ENCODE measurements at places on chromosomes 1 and 21.

- DNase-seq = no peak
Observed at GRCh38 chr1:7507285-7508019, 263.6 kb upstream of the VAMP3 start.

DNA sequence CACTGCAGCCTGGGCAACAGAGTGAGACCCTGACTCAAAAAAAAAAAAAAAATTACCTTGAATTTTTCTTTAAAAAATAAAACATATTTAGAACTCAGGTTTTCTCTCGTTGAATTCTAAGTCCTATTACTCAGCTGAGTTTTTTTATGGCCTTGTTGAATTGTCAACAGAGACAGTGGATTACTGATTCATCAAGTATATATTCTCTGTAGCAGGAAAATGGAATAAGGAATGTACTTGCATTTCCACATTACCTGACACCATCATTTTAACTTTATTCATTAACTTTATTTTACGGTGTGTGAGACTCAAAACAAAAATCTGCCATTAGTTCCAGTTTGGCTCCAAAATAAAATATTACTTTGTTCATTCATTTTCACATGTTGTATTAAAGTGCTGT is 53.8 kb upstream of the APP start:
- DNase-seq = no peak

DNA sequence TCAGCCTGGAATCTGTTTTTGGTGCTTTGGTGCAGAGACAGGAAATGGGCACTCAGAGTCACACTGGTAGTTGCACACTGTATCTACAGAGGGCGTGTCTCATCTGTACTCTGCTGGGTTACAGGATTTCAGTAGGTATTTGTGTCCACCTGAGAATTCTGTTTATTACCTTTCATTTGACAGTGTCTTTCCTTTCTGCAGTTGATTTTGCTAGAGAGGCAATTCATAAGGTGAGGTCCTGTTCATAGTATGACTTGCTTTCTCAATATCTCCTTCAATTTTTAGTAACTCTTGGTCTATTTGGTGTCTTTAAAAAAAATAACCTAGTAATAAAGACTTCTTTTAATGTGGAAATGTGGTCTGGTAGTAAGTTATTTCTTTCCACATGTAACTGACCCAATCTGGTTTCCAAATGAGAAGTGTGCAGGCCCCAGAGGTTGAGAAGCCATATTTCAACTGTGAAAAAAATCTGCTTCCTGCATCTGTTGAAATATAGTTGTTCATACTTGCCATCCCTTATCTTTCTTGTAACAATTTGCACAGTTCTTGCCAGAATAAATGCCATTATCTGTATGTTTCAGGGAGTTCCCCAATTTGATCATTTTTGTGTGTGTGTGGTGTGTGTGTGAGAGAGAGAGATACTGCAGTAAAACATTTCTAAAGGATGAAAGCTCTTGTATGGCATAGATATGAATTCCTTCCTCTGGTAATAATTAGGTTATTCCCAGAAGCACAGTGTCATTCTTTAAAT is 78.4 kb upstream of the DNAJC6 start:
- peak; percentile 32 for DNase-seq

DNA sequence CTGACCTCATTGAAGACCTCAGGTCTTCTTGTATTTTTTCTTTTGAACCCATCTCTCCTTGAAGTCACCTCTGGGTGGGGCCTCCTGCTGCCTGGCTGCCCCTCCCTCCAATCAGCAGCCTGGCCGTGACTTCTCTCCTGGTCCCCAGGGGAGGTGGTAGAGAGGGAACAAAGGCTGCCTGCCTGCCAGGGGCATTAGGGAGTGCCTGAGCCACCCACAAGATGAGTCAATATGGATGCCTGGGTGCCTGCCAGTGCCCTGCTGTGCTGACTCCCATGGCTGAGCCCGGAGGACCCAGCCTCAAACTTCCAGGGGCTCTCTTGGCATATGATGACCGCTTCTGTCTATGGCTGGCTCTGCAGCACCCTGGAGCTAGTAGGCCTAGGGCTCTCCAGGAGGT is 5.3 kb upstream of the CDCP2 start:
- DNase-seq = no peak

- no peak for DNase-seq
Observed at GRCh38 chr21:42413500-42413899, 9.8 kb downstream of the UBASH3A start.

DNA sequence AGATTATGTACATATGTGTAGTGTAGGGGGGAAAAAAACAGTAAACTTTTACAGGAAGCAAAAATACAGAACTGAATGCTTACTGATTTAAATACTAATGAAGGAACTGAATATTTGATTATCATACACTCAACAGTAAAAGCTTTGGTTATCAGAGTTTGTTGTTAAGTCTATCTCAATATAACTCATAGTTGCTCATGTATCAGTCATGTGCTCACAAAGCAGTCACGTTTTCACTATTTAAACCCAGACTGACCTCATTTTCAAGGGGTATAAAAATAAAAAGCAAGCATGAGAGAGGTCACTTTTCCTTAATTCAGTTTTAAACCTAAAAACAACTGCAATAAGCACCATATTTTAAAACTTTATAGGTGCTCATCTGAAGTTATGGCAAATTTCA is 6.9 kb upstream of the NRAS start:
- no peak for DNase-seq

- DNase-seq = no peak
Observed at GRCh38 chr1:53176452-53177208, 20.0 kb upstream of the CPT2 start.

- DNase-seq = peak; percentile 1
Observed at GRCh38 chr1:244246334-244246733, 195.3 kb downstream of the ZBTB18 start.

- DNase-seq = no peak
Observed at GRCh38 chr1:8065369-8065768, 39.3 kb upstream of the ERRFI1 start.

- DNase-seq = peak; percentile 98
Observed at GRCh38 chr21:46605767-46606426, 1.0 kb upstream of the S100B start.

- DNase-seq = no peak
Observed at GRCh38 chr1:201730611-201731010, 98.3 kb upstream of the IPO9 start.

DNA sequence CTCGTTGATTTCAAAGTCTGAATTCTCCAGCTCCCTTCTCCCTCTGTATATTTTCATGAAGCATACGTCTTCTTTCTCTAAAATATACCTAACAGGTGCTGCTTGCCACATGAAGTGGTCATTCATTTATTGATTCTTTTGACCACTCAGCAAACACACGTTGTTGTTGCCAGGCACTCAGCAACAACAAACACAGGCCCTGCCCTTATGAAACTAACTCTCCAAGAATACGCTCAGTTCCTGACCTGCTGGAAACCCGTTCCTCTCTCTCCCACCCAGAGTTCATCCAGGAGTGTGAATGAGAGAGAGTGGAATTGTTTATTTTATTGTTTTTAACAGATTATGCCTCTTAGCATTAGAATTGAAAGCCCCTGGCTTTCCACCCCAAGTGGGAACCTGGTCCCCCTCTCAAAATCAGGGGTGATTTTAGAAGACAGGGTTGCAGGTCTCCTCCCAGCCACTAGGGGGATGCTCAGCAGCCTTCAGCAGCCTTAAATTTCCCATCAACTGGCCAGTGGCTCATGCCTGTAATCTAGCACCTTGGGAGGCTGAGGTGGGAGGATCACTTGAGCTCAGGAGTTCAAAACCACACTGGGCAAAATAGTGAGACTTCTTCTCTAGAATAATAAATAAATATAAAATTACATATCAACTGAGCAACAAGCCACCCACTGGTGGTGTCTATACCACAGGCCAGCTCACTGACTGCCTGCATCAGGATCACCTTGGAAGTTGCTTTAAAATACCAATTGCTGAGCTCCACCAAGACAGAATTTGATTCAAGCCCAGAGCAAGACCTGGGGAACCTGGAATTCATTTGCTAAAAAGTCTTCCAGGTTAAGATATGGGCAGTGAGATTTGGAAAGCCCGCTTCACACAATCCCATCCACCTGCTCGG is 181.0 kb upstream of the KLHDC7A start:
- no peak for DNase-seq

GRCh38 chr1:17673329-17674072 is 81.6 kb upstream of the ACTL8 start:
- peak; percentile 34 for DNase-seq

DNA sequence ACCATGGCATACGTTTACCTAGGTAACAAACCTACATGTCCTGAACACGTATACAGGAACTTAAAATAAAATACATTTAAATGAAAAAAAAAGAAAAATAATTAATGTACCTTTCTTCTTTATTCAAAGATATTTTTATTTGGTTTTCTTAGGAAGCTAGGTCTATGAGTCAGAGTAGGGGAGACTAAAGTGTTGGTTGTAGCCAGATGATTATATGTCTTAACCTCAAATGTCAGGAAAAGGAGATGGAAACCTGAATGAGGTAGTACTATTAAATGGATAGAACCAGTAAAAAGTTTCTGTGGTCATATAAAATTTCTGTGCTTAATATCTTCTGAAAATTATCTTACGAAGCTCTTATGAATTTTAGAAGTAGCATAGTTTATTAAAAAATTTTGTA is 275.8 kb downstream of the KCTD3 start:
- no peak for DNase-seq

DNA sequence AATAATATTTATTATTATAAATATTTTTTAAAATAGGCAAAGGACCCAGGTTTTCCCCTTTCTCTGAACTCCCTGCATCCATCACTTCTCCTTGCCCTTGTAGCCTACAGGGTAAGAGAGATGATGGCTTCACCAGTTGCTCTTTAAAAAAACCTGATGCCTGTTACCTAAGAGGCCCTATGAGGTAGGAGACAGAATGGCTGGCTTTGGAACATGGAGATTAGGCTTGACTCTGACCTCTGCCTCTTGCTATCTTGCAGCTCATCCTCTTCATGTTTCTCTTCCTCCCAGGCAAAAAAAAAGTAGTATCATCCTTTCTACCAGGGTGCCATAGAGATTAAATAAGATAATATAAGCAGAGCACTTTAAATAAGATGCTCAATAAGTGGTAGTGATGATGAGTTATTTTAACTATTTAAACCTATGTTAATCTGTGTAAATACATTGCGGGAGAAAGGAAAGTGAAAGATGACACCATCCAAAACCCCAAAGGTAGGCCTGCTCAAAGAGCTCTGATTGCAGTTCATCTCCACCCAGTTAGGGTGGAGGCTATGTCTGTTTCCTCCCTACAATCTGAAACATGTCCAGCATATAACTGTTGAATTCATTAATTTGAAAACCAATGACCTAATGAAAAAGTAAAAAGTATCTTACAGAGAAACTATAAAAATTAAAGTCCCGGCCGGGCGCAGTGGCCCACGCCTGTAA is 51.8 kb downstream of the RGS2 start:
- no peak for DNase-seq

- DNase-seq = no peak
Observed at GRCh38 chr1:15946571-15947381, 29.1 kb downstream of the ZBTB17 start.
